ENCODE measurements at places on chromosomes 16 and 17. TPM values are rescaled to one million over a fixed set of nuclear protein-coding genes. Genes with fewer than 3 reads are reported as not detected.
A peak's percentile ranks its signal among the peaks of the same experiment; 100 is the strongest.

The ADCY7 gene
- 76.6 TPM for total RNA-seq

The HOXB3 gene
- total RNA-seq = 3.5 TPM

The CHST5 gene
- total RNA-seq = not detected

The DHX58 gene
- 9.7 TPM for total RNA-seq

DNA sequence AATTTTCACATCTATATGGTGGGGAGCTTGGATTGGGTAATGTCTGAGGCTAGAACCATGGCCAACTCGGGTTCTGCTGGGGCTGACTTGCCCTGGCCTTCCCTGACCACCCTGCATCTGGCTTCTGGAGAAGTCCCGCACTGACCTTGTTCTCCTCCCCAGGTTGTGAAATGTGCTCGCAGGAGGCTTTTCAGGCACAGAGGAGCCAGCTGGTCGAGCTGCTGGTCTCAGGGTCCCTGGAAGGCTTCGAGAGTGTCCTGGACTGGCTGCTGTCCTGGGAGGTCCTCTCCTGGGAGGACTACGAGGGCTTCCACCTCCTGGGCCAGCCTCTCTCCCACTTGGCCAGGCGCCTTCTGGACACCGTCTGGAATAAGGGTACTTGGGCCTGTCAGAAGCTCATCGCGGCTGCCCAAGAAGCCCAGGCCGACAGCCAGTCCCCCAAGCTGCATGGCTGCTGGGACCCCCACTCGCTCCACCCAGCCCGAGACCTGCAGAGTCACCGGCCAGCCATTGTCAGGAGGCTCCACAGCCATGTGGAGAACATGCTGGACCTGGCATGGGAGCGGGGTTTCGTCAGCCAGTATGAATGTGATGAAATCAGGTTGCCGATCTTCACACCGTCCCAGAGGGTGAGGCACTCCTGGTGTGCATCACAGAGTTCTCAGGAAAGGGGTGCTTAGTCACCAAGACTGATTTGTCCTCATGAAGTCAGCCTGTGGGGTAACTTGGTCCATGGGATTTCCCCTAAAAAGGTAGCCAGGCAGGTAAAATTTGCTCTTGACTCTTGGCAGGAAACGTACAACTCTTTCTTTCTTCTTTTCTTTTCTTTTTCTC, 6.1 kb downstream of the NOD2 start:
- DNase-seq = no peak
- no peak overlapping the region for H3K4me3 ChIP-seq
- H3K27ac ChIP-seq = no peak overlapping the region
- H3K27me3 ChIP-seq = no peaks in the 10 kb centered on the region
- peaks cover 47% of the 10 kb centered on the region for H3K4me1 ChIP-seq

- no peaks in the 10 kb centered on the region for H3K4me1 ChIP-seq
- H3K27ac ChIP-seq = no peak overlapping the region
- no peaks in the 10 kb centered on the region for H3K36me3 ChIP-seq
- no peak overlapping the region for H3K4me3 ChIP-seq
- DNase-seq = no peak
- H3K27me3 ChIP-seq = no peaks in the 10 kb centered on the region
Observed at GRCh38 chr17:50039058-50039457, 16.9 kb upstream of the ITGA3 start.

GRCh38 chr16:2467528-2468232, 3.4 kb upstream of the NTN3 start:
- no peaks in the 10 kb centered on the region for H3K36me3 ChIP-seq
- no peak for DNase-seq
- H3K27ac ChIP-seq = no peak overlapping the region
- H3K4me3 ChIP-seq = no peak overlapping the region
- H3K4me1 ChIP-seq = peaks cover 5% of the 10 kb centered on the region

DNA sequence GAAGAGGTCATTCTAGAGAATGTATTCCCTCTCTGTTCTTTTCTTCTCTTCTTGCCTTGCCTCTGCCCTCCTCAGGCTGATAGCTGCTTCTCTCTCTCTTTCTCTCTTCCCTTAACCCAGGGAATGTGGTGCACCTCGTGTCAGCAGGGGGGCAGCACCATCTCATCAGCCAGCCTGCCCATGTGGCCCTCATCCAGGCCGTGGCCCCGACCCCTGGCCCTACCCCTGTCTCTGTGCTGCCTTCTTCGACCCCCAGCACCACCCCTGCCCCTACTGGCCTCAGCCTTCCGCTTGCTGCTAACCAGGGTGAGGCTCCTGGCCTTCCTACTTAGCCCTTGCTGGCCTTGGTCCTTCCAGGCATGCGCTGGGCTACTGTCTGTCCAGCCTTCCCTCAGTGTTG, 23.5 kb downstream of the SRCAP start:
- DNase-seq = no peak
- H3K4me1 ChIP-seq = no peaks in the 10 kb centered on the region
- no peaks in the 10 kb centered on the region for H3K27me3 ChIP-seq
- no peak overlapping the region for H3K4me3 ChIP-seq
- H3K36me3 ChIP-seq = peaks cover 63% of the 10 kb centered on the region

DNA sequence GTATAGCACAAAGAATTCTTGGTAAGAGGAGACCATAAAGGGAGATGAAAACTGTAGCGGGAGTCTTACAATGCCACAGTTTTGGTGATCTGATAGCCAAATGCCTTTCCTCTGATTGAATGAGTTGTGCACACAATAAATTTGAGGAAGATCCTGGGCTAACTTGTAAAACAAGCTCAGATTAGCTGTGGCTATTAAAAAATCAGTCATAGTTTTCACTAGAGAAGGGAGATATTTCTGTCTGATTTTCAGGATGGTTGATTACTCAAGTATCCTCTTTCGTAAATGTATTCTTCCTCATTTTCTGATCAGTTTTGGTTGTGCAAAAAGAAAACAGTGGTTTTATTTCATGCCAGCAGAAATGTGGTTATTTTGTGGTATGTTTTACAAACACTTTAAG, 9.1 kb upstream of the METTL9 start:
- no peak overlapping the region for H3K27ac ChIP-seq
- H3K36me3 ChIP-seq = no peaks in the 10 kb centered on the region
- no peak for DNase-seq
- no peak overlapping the region for H3K4me3 ChIP-seq
- no peaks in the 10 kb centered on the region for H3K27me3 ChIP-seq

DNA sequence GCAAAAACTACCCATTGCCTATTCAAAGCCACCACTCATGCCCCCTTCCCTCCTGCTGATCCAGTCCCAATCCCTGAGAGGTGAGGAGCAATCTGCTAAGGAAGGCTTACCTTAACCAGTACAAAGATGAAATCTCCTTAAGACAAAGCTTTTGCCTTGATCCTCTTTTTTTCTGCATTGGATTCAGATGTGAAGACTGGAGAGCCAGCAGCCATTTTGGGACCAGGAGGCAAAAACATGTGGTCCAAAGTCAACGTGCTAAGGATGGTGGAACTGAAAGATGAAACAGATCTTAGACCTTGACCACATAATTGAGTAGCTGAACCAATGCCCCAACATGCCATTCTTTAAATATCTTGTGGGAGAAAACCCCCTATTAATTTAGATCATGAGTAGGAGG, 171.4 kb downstream of the IRX5 start:
- no peak overlapping the region for H3K27ac ChIP-seq
- no peaks in the 10 kb centered on the region for H3K36me3 ChIP-seq
- no peaks in the 10 kb centered on the region for H3K4me1 ChIP-seq
- H3K4me3 ChIP-seq = no peak overlapping the region
- H3K27me3 ChIP-seq = no peaks in the 10 kb centered on the region
- no peak for DNase-seq

GRCh38 chr17:65885541-65886312, 306.2 kb downstream of the CEP112 start:
- H3K27me3 ChIP-seq = no peaks in the 10 kb centered on the region
- no peaks in the 10 kb centered on the region for H3K4me1 ChIP-seq
- no peak overlapping the region for H3K27ac ChIP-seq
- H3K4me3 ChIP-seq = no peak overlapping the region
- DNase-seq = no peak
- no peaks in the 10 kb centered on the region for H3K36me3 ChIP-seq

GRCh38 chr17:55421179-55421934, at the start of gene MMD:
TSS of gene MMD (minus strand) at chr17:55421835. CDS start at chr17:55421695, 140 bp downstream.
- peak; percentile 5 for DNase-seq
- no peaks in the 10 kb centered on the region for H3K36me3 ChIP-seq
- H3K27ac ChIP-seq = peak within 1 kb of the TSS; percentile 68
- peak within 1 kb of the TSS; percentile 80 for H3K4me3 ChIP-seq
- peaks cover 8% of the 10 kb centered on the region for H3K27me3 ChIP-seq

GRCh38 chr17:8922451-8922850, 43.1 kb downstream of the PIK3R5 start:
- H3K4me3 ChIP-seq = no peak overlapping the region
- H3K27ac ChIP-seq = no peak overlapping the region
- peaks cover 4% of the 10 kb centered on the region for H3K36me3 ChIP-seq
- no peak for DNase-seq
- H3K4me1 ChIP-seq = peaks cover 42% of the 10 kb centered on the region

GRCh38 chr17:58328195-58329034, at the start of gene TSPOAP1:
TSS of gene TSPOAP1 (minus strand) at chr17:58328795. CDS start at chr17:58327920, 875 bp downstream.
- H3K27me3 ChIP-seq = no peaks in the 10 kb centered on the region
- peak within 1 kb of the TSS; percentile 96 for H3K27ac ChIP-seq
- DNase-seq = peak; percentile 88
- peaks cover 22% of the 10 kb centered on the region for H3K36me3 ChIP-seq

- H3K27me3 ChIP-seq = no peaks in the 10 kb centered on the region
- H3K27ac ChIP-seq = no peak overlapping the region
- H3K4me1 ChIP-seq = peaks cover 11% of the 10 kb centered on the region
- no peak overlapping the region for H3K4me3 ChIP-seq
Observed at GRCh38 chr17:81217491-81217890, 5.3 kb downstream of the CEP131 start.

DNA sequence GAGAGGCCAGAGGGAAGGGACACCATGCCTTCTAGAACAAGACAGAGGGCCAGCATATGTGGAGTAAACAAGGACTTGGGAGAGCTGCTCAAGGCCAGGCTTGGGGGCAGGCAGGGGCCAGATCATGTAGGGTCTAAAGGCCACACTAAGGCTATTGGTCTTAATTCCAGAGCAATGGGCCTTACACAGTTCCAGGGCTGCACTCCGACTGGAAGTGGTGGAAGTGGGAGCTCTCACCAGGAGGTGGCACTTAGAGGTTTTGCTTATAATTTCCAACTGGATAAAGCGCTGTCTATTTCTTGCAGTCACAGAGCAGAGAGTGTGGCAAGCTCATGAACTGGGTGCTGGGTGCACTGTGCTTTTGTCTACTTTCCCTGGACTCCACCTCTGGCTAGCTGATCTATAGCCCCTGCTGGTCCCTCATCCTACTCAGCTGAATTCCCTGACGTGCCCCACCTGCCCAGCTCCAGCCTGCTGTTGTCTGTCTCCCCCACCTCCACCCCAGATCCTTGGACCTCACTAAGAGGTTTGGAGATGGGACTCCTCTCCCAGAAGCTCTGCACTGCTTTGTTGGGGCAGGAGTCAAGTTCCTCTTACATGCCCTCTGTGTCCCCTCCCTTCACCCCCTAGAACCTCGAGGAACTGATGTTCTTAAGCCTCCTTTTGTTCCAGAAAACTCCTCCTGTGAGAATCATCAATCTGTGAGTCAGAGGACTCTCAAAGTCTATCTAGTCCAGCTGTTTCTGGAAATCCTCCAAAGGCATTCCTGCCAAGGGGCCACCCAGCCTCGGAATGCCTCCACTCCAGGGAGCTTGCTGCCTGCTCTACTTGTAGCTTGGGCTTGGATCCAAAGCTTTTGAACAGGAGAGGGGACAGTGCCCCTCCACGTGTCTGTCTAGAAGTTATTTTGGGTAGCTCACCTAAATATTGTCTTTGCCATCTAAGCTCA, 48.1 kb upstream of the KSR1 start:
- H3K4me1 ChIP-seq = no peaks in the 10 kb centered on the region
- DNase-seq = no peak
- no peaks in the 10 kb centered on the region for H3K36me3 ChIP-seq
- H3K27me3 ChIP-seq = no peaks in the 10 kb centered on the region
- no peak overlapping the region for H3K27ac ChIP-seq

DNA sequence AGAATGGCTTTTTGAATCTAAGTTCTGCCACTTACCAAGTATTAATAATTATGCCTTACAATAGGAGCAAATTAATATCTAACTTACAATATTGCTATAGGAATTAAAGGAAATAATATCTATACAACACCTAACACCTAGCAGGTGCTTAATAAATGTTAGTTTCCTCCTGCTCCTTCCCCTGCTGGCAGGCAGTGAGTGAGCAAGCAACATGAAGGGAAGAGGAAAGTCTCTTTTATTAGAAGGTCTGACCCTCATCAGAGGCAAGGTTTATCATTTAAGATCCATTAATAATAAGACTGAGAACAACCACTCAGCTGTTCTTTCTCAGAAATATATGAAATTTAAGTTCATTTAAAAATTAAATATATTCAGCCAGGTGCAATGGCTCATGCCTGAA, 6.7 kb upstream of the DYNC1LI2 start:
- H3K36me3 ChIP-seq = no peaks in the 10 kb centered on the region
- H3K27ac ChIP-seq = no peak overlapping the region
- no peak for DNase-seq
- no peaks in the 10 kb centered on the region for H3K27me3 ChIP-seq

- H3K27me3 ChIP-seq = no peaks in the 10 kb centered on the region
- H3K4me3 ChIP-seq = no peak overlapping the region
- H3K36me3 ChIP-seq = no peaks in the 10 kb centered on the region
- H3K27ac ChIP-seq = no peak overlapping the region
- no peak for DNase-seq
Observed at GRCh38 chr16:4591706-4592470, 22.8 kb downstream of the UBALD1 start.

DNA sequence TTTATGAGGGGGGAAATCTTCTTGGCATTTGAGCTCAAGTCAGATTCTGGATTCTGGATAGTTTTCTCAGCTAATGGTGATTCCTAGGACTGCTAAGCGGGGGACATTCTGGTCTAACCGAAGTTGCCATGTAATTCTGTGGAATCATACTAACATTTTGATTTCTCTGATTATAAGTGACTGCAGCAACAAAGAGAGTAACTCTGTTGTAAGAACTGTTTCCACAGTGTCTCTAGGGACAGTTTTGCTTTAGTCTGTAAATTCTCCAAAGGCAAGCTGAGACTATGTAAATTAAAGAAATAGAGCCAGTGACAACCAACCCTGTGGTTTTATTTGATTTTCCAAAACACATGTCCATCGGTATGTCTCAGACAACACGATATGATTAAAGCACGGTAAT, 286.2 kb downstream of the IRX3 start:
- no peaks in the 10 kb centered on the region for H3K36me3 ChIP-seq
- no peaks in the 10 kb centered on the region for H3K4me1 ChIP-seq
- H3K27ac ChIP-seq = no peak overlapping the region
- no peaks in the 10 kb centered on the region for H3K27me3 ChIP-seq
- no peak for DNase-seq
- H3K4me3 ChIP-seq = no peak overlapping the region

GRCh38 chr17:56096026-56096810, 57.1 kb upstream of the ANKFN1 start:
- H3K4me1 ChIP-seq = no peaks in the 10 kb centered on the region
- no peak overlapping the region for H3K4me3 ChIP-seq
- no peaks in the 10 kb centered on the region for H3K36me3 ChIP-seq
- no peak for DNase-seq
- H3K27me3 ChIP-seq = no peaks in the 10 kb centered on the region

DNA sequence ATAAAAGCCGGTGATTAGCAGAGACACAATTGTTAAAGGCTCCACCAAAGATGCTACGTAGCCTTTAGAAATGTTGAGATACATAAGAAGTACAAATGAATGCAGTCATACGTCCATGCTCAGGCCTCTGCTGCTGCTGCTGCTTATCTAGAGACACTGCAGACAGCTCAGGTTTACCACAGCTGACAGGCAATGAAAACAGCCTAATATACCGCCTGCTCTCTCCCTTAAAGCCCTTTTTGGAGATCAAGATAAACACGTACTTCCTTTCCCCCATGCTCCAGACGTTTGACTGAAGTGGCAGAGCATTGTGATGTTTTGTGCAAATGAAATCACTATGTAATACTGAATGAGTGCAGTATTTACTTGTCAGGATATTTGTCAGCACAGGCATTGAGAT, 185.3 kb downstream of the AATF start:
- H3K4me3 ChIP-seq = no peak overlapping the region
- H3K36me3 ChIP-seq = peaks cover 4% of the 10 kb centered on the region
- H3K27ac ChIP-seq = no peak overlapping the region
- H3K4me1 ChIP-seq = no peaks in the 10 kb centered on the region
- no peak for DNase-seq

All from CD8-positive, alpha-beta memory T cell (primary cell).